ENCODE measurements at places on chromosomes 5 and 9.
A peak's percentile ranks its signal among the peaks of the same experiment; 100 is the strongest.

DNA sequence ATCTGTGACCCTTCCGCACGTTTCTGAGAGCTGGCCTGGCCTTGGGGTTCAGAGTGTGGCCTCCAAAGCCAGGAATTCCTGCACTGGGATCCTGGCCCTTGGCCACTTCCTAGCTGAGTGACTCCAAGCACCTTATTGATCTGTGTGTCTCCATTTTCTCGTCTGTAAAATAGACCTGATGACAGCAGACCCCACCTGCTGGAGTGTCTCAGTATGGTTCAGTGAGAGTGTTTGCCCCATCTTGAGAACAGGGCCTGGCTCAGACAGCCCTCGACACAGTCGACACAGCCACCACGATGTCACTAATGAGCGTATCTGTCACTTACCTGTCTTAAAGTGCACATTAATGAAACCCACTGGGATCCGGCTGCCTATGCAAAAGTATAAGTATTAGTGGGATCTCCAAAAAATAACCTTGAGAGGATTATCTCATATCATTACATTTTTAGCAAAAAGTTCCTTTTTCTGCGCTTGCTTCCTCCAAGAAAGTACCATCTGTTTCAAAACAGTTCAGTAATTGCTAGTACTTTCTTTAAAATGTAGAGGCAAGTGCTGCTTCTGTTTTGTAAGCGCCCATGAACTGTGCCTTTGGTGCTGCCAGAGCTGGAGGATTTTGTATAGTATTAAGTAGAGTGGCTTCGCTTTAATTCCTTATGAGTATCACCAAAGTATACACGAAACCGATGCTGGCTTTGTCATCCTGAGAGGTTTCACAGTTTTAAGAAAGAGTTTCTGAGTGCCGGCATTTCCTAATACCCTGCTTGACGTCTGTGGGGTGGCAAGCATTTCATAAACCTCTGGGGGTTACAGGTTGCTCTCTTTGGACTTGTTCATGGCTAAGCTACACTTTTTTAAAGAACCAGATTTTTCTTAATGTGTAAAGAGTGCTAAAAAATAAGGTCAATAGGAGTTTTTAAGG, 31.7 kb downstream of the UBE2QL1 start:
- no peak for DNase-seq
- H3K36me3 ChIP-seq, result no peaks in the 10 kb centered on the region
- no peak overlapping the region for H3K27ac ChIP-seq
- no peaks in the 10 kb centered on the region for H3K4me1 ChIP-seq
- H3K4me3 ChIP-seq, result no peak overlapping the region
- no peaks in the 10 kb centered on the region for H3K27me3 ChIP-seq

- no peaks in the 10 kb centered on the region for H3K36me3 ChIP-seq
- H3K27ac ChIP-seq, result peak overlapping the region; percentile 37
- no peak for DNase-seq
Observed at GRCh38 chr5:89930591-89931392, 478.8 kb downstream of the CETN3 start.

GRCh38 chr5:139517683-139518564, 35.4 kb upstream of the STING1 start:
- H3K4me1 ChIP-seq, result no peaks in the 10 kb centered on the region
- H3K4me3 ChIP-seq, result peak overlapping the region; percentile 73
- peak overlapping the region; percentile 92 for H3K27ac ChIP-seq
- no peaks in the 10 kb centered on the region for H3K27me3 ChIP-seq
- DNase-seq, result peak; percentile 92

DNA sequence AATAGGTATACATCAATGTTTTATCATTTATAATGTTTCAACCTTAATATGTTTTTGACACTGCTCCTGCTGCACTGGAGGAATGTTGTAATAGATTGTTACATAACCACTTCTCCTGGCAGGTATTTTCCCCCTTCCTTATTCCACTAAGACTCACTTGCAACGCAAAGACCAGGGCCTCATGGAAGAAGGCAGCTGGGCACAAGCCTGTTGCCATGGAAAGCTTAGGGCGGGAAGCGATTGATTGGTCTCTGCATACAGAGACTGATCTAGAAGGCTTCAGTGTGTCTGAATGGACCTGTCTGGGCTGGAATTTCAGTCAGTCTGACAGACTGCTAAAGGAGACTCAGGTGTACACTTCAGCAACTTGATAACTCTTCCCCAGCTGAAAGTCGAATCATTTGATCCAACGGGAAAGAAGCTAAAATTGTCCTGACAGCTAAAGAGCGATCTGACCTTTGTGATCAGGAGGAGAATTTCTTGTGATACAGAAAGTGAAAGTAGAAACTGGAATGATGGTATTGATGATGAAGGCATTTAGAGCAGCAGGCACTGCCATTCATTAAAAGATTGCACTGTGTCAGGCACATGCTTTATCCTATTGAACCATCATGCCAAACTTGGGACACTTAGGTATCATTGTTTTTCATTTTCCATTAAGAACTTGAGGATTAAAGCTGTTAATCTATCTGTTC, 65.1 kb downstream of the GRIA1 start:
- no peak overlapping the region for H3K4me3 ChIP-seq
- no peak for DNase-seq
- no peaks in the 10 kb centered on the region for H3K4me1 ChIP-seq
- no peak overlapping the region for H3K27ac ChIP-seq
- H3K27me3 ChIP-seq, result no peaks in the 10 kb centered on the region

- no peak for DNase-seq
- peaks cover 6% of the 10 kb centered on the region for H3K4me1 ChIP-seq
- peak overlapping the region; percentile 93 for H3K27ac ChIP-seq
- H3K4me3 ChIP-seq, result peak overlapping the region; percentile 7
Observed at GRCh38 chr9:77847626-77848025, 184.0 kb downstream of the GNAQ start.

- H3K4me1 ChIP-seq, result no peaks in the 10 kb centered on the region
- H3K4me3 ChIP-seq, result no peak overlapping the region
Observed at GRCh38 chr9:127181595-127182190, 59.3 kb upstream of the ANGPTL2 start.

DNA sequence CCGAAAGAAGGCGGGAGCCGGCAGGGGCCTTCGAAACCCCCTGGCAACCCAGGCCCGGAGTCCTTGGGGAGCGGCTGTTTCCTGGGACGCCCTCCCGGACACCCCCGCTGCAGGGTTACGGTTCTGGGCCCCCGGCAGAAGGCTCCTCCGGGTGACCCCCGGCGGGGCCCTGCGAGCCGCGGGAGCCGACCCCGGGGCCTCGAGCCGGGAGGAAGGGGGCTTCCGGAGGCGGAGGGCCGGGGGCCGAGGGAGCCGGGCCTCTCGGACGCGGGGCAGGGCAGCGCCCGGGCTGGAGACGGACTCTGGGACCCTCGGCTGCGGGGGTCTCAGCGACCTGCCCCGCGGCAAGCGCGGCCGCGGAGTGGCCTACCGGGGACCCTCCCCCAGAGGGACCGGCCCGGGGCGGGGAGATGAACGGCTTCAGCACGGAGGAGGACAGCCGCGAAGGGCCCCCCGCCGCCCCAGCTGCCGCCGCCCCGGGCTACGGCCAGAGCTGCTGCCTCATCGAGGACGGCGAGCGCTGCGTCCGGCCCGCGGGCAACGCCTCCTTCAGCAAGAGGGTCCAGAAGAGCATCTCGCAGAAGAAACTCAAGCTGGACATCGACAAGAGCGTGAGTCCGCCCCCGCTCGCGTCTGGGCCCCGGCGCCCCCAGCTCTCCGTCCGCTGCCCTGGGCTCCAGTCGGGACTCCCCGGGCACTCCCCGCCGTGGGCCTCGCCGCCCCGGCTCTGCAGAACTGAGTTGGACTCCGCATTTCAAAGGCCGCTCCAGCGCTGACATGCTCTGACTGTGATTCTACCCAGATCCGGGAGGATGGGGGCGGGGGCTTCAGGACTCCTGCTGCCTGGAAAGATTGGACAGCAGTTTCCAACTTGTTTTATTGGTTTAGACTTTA, 645 bp downstream of the SAP30L start:
- peak; percentile 29 for DNase-seq
- H3K27ac ChIP-seq, result peak overlapping the region; percentile 87
- H3K27me3 ChIP-seq, result no peaks in the 10 kb centered on the region
- H3K4me3 ChIP-seq, result peak overlapping the region; percentile 97

DNA sequence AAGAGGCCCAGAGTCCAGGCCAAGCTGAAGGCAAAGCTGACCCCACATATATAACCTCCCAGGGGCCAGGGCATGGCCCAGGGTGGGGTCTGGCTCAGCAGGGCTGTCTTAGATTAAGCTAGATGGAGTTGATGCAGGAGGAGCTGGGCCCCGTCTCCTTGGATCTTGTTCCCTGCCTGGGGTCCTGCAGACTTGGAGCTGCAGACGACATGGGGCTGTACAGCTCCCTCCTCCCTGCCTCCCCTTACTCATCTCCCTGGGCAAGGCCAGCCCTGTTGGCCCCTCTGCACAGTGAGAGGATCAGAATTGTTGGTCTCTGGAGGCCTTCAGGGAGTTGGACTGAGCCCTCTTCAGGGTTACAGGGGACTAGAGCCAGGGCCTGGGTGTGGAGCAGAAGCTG, 134.9 kb downstream of the RGS3 start:
- no peak for DNase-seq
- no peak overlapping the region for H3K4me3 ChIP-seq
- H3K4me1 ChIP-seq, result peaks cover 18% of the 10 kb centered on the region
- H3K36me3 ChIP-seq, result peaks cover 4% of the 10 kb centered on the region
- H3K27ac ChIP-seq, result no peak overlapping the region

DNA sequence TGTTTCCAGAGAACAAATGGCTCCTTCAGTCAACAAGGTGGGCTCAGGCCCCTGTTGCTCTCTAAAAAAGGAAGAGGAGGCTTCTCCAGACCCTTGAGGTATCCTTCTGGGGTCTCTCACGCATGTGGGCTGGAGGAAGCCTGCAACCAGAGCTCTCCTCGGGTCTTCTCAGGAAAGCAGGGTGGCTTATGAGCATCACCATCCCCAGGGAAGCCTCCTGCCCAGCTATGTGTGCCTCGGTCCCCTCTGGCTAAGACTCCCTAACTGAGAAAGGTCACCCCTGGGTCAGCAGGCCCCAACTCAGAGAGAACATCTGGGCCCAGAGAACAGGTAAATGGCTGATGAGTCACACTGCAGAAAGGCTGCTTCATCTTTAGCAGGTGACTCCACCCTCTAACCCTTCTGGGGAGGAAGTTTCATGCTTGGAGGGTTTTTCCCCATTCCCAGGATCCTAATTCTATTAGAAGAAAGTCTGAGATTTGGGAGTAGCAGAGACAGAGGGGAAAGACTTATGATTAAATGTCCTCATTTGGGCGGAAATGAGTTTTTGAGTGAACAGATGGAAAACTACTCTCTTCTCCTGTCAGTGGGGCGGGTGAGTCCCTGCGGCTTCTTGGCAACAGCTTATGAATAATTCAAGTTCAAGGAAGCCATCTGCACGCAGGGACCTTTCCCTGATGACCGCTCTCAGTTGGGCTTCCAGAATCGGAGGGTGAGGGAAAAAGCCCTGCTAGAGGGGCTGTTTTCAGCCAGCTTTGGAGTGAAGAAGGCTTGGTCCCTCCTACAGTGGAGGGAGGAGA, 41.9 kb downstream of the TGFBI start:
- no peaks in the 10 kb centered on the region for H3K4me1 ChIP-seq
- H3K4me3 ChIP-seq, result no peak overlapping the region
- H3K27ac ChIP-seq, result no peak overlapping the region
- H3K27me3 ChIP-seq, result no peaks in the 10 kb centered on the region

DNA sequence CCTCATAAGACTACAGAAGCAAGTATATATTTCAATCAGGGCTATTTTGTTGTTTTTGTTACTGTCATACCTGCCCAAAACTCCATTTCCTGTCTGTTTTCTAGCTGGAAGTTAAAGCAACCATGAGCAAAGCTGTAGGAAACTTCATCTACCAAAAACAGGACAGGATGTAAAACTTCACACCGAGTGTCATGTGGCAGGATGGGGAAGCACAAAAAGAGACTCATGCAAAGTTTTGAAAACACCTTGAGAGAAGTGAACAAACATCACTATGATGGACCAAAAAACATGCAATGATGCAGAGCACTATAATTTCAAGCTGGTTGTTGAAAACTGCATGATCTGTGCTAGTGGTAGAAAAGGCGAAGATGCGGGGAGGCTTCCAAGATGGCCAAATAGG, 6.3 kb upstream of the GZMA start:
- DNase-seq, result no peak
- H3K4me3 ChIP-seq, result no peak overlapping the region
- no peaks in the 10 kb centered on the region for H3K27me3 ChIP-seq
- H3K4me1 ChIP-seq, result no peaks in the 10 kb centered on the region
- no peak overlapping the region for H3K27ac ChIP-seq

DNA sequence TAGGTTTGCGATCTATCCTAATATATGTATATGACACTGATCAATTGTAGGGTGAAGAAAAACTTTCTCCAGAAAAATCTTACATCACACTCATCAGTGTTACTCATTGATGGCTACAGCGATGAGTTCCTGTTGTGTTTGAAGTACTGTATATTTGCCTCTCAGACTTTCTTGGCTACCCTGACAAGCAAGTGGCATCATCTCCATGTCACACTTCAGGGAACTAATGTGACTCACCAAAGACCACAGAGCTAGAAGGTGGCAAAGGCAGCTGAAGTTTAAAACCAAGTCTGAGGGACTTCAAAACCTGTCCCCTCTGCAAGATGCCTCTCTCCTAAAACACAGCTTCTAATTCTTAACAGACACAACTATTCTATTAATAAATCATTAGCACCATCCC, 451.4 kb downstream of the CTNND2 start:
- H3K4me3 ChIP-seq, result no peak overlapping the region
- no peaks in the 10 kb centered on the region for H3K4me1 ChIP-seq
- no peaks in the 10 kb centered on the region for H3K36me3 ChIP-seq
- no peak for DNase-seq
- no peak overlapping the region for H3K27ac ChIP-seq

- no peak overlapping the region for H3K4me3 ChIP-seq
- H3K4me1 ChIP-seq, result no peaks in the 10 kb centered on the region
- no peaks in the 10 kb centered on the region for H3K27me3 ChIP-seq
- no peak for DNase-seq
- H3K36me3 ChIP-seq, result no peaks in the 10 kb centered on the region
Observed at GRCh38 chr5:17794201-17794600, 159.9 kb downstream of the TAF11L14 start.

GRCh38 chr9:121199921-121200320, 1.7 kb downstream of the RAB14 start:
- H3K4me1 ChIP-seq, result peaks cover 7% of the 10 kb centered on the region
- peak overlapping the region; percentile 96 for H3K4me3 ChIP-seq
- H3K27ac ChIP-seq, result no peak overlapping the region

GRCh38 chr9:93306081-93306480, 122.1 kb downstream of the WNK2 start:
- H3K27ac ChIP-seq, result no peak overlapping the region
- no peaks in the 10 kb centered on the region for H3K36me3 ChIP-seq
- peak; percentile 17 for DNase-seq
- no peaks in the 10 kb centered on the region for H3K27me3 ChIP-seq
- H3K4me3 ChIP-seq, result no peak overlapping the region
